ENCODE measurements at places on chromosomes 11 and 22.

DNA sequence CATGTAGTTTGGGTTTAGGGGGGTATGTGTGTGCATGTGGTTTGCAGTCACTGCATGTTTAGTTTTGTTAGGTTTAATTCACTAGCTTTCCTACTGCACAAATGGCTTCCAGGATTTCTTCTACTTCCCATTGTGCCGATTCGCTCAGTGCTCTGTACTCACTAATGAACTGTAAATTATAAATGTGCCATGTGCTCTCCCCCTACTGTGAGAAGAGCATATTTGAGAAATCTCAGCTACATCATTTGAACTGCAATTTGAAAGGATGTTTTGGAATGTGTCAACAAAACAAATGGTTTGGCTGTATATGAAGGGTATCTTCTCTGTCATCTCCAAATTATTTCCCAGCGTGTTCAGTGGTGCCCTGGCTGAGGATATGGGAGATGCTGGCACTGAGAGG lies 28.1 kb downstream of the CYB5R2 start:
- DNase-seq: no peak

DNA sequence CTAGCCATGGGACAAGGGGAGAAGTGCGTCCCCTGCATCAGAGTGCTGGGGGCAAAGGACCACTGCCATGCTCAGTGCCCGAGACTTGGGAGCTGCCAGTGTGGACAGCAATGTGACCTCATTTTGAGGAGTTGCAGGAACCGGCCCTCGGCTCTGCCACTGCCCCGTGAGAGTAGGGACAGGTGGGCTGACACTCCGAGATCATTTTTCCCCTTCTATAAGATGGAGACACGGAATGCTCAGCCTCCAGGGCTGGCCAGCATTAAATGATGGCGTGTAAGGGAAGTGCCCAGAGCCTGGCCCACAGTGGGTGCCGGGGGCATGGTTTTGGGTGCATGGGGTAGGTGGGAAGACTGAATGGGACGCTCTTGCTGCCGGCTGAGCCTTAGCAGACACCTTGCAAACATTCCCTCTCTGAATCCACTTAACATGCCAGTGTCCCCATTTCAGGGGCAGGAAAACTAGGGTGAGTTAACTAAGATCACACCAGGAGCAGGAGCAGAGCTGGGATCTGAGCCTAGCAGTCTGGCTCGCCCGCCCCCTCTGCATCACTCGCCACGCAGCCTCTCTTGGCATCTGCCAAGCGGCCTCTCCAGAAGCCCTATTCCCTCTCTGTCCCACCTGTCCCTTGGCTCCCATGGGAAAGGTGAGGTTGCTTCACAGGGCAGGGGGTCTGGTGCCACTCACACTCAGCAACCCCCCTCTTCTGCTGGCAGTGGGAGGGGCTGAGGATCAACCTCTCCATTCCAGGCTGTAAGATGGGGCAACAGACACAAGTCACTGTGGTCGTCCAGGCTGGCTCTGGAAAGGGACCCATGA lies 13.6 kb downstream of the NPTXR start:
- DNase-seq: no peak

DNA sequence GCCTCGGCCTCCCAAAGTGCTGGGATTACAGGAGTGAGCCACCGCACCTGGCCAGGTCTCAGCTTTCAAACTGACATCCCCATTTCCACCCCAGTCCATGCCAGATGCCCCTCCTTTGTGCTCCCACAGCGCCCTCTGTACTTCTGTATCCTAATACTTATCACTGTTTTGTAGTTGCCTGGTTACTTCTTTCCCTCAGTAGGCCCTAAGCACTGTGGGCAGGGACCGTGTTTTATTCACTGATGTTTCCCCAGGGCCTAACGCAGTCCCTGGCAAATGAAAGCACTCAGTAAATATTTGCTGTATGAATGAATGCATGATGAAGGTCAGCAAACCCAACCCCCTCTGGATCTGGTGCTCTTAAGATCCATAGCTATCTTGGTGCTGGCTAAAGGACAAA lies 2.2 kb upstream of the TRIM3 start:
- DNase-seq: no peak

- DNase-seq: no peak
These were observed 501.9 kb downstream of the CNTN5 start for GRCh38 chr11:99522467-99523173.

DNA sequence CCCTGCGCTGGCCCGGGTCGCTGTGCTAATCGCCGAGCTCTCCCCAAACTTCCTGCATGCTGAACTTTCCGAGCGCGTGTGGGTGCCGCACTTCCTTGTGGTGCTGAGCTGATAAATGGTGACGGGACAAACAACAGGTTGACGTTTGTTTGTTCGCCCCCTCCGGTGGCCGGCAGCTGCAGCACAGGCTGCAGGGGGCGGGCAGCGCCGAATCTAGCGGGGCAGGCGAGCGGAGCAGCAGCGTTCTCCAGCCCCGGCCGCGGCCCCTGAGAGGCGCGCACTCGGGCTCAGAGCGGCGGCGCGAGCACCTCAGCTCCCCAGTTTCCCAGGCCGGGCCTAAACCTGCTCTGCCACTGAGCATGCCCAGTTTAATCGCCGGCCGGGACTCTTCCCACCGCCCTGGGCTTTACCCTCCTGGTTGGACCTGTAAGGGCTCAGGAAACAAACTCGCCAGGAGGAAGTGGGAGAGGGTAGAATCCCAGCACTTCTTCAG lies at the start of gene PDGFD:
Gene PDGFD (minus strand): TSS at position 120 of the 493 bp plus-strand sequence.
- no peak for DNase-seq

DNA sequence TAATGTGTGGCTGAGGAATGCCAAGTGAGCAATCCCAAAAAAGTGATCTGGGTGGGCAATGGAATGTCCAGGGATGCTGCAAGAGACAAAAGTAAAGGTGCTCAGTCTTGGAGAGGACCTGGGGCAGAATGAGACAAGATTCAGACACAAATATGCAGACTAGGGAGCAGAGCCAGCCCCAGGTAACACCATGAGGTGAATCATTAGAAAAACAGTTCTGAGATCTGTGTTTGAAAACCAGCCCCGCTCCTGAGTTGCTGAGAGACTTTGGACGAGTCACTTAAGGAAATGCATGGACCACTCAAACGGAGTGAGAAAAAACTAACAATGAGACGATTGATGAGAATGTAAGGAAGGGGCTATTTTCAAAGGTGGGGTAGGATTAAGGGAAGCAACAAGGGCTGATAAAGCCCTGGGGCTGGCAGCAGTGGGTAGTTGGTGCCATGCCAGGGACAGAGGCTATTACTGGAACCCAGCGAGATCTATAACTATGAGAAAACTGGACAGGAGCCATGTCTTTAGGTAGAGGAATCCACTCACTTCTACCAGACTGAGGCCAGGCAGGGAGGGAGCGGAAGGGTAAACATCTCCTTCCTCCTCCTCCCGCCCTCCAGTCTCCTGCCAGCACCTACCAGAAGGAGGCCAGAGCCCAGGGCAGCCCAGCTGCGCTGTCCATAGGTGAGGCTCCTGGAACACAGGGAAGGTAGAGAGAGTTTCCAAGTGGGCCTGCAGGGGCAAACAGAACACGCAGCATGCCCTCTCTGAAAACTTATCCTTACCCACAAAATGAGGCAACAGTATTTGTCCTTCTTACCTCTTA lies 130.4 kb upstream of the TEAD1 start:
- no peak for DNase-seq

- no peak for DNase-seq
These were observed 402.8 kb downstream of the CNTN5 start for GRCh38 chr11:99423428-99423983.

- DNase-seq: no peak
These were observed 17.4 kb downstream of the PLXNB2 start for GRCh38 chr22:50289942-50290630.

GRCh38 chr22:16964366-16964765 lies 43.7 kb downstream of the GAB4 start:
- DNase-seq: no peak

DNA sequence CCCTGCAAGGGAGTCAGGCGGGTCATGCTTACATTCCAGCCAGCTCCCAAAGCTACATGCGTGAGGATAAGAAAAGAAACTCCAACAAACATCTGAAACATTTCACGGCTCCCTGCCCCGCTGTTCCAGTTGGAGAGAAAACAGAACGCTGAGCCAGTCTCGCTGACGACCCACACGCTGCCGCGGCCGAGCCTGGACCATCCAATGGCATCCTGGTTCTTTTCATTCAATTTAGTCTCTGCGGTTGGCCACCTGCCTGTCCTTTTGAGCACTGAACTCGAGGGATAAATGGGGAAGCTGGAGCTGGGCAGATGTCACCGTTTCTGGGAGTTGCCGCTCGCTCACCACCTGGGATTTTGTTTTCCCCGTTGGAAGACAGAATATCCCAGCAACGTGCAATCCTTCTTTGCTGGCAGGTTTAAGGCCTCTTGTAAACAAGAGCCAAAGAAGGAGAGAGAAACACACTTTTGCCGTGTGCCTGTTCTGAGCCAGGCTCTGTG lies 45.3 kb upstream of the SHISAL1 start:
- DNase-seq: no peak

DNA sequence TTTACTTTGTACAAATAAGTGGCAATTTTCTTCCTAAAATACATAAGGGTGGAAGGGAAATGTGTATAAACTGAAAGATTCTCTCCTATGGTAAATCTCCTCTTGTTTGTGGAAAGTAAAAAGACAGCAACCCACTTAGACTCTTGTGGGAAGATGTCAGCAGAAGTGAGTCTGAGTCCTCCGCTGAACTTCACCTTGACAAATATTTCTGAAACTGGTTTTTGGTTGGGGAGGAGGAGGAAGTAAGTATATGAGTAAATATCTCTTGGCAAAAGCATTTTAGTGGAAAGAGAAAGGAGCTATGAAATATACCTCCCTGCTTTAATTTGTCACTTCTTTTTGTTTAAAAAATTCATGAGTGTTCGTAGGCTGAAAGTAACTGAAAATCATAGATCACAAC lies 196.2 kb downstream of the KIRREL3 start:
- DNase-seq: no peak

- DNase-seq: no peak
These were observed 14.9 kb upstream of the CADM1 start for GRCh38 chr11:115518983-115519628.

GRCh38 chr11:38818720-38819119 lies 2220.7 kb upstream of the RAG2 start:
- no peak for DNase-seq

DNA sequence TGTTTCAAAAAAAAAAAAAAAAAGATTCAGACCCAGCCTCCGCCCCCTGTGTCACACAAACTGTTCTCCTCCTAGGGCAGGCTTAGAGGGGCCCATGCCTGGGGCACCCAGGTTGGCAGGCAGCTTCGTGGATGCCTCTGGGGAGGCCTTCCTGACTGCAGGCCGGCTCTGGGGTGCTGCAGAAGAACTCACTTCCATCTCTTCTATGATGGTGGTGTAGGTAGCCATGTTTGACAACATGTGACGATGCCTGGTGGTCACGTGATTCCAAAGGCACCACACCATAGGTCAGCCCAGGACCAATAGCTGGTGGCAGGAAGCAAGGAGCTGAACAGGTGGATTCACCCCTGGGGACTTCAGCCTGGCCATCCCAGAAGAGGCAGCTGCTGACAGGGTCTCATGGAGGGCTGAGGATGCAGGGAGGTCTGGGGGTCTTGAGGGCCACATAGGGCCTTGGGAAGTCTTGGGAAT lies 24.1 kb upstream of the CELSR1 start:
- DNase-seq: no peak

GRCh38 chr22:23562186-23562585 lies 17.9 kb downstream of the IGLL1 start:
- DNase-seq: no peak

DNA sequence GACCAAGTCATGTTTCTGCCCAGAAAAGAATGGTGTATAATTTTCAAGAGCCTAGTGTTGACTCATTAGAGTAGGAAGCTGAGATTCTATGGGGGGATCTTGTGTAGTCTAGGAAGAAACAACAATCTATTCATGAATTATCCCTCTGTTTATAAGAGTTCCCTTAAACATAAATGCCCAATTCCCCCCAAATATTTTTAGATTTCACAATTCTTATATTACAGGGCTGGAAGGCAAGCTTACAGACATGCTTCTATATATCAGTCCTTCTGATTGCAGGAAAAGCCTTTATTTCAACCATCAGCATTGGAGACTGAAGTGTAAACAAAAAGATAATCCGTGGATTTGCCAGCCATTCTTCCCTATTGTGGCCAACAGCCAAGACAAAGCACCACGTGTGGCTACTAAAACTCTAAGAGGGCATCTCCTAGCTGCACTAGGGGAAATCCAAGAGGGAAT lies 71.4 kb downstream of the NAT10 start:
- DNase-seq: no peak

- DNase-seq: no peak
These were observed 7.9 kb upstream of the AGBL2 start for GRCh38 chr11:47723041-47723440.

DNA sequence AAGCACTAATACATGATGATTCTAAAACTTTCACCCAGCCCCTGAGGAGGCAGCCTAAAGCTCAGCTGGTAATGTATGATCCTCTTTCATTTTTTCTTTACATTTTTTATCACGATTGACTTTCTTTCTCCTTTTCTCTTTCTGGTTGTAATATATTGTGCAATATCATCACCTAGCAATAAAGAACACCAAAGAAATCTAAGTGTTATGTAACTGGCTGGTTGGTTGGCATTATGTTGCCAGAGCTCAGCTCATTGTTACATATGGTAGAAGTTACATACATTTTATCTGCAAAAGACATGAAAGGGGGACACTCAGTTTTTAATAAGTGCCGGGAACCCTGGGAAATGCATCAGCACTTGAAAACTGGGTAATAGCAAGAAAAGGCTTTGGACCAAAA lies 432.1 kb upstream of the DDI1 start:
- no peak for DNase-seq

DNA sequence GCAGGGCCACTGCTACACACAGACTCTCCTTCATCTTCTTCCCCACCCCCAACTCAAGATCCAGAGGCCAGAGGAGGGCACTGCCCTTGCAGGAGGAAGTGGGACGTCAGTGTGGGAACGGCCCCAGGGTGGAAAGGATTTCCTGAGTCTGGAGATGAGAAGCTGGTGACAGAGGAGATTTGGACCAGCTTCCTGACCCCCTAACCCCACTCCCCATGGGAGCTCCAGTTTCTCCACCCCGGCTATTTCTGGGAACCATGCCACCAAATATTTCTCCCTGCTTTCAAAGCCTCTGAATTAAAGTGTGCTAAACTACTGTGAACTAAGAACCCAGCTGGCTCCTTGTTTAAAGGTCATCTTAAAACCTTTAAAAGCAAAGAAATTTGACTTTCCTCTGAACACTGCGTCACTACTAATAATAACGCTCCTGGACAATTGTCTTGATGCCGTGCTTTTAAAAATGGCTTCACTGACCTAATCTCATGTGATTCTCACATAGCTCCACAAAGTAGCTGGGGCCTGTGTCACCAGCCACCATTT lies 46.6 kb downstream of the CWC15 start:
- no peak for DNase-seq

DNA sequence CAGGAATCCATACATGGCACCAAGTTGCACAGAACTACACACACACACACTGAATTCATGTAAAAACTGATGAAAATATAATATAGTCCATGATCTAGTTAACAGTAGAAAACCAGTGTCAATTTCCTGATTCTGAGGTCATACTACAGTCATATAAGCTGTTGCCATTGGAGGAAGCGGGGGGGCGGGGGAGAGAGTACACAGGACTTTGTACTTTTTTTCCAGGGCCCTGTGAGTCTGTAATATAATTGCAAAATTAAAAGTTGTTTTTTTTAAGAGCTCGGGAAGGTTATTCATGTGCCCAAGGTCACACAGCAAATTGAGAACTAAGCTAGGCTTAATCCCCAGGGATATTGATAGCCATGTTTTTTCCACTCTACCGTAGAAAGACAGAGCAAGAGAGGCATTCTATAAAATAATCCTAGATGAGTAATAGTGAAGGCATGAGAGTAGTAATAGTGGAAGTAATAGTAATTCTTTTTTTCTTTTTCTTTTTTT lies 312.3 kb downstream of the MN1 start:
- no peak for DNase-seq

Data from esophagus squamous epithelium (tissue), 5 donors.